ENCODE measurements at places on chromosomes 4 and X.

GRCh38 chr4:156298230-156298629 lies 344.6 kb upstream of the CTSO start:
- DNase-seq: peak; percentile 76

GRCh38 chr4:78179196-78179595 lies 122.1 kb downstream of the FRAS1 start:
- no peak for DNase-seq

- no peak for DNase-seq
Measured at GRCh38 chr4:135927651-135928050, 1604.6 kb downstream of the PCDH18 start.

DNA sequence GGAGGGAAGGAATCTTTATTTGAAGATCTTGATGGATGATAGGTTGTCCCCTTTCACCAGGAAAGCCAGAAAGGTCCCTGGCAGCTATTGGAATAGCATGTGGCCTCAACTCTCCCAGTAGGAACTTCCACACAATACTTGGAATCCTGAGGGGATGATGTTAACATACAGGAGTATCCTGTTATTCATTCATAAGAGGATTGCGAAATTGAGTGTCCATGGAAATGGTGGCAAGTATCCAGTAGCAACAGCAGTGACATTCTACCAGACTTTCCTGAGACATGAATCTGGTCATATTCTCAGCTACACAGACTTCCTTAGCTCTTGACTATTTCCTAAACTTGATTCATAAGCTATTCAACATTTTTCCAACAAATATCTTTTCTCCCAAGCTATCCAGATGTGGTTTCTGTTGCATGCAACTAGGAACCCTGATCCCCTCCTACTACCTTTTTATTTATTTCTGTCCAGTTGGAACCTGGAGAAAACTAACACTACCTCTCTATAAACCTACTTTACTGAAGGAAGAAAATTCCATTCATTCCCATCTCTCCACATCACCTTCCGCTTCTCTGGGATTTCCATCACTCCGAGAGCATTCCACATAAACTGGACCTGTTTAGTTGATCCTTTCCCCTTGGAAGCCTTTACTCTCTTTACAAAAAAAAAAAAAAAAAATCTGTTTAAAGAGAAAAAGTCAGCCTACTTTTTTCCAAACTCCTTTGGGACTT lies 101.8 kb downstream of the ANXA5 start:
- DNase-seq: peak; percentile 2

GRCh38 chr4:3640587-3640962 lies 108.4 kb upstream of the LRPAP1 start:
- no peak for DNase-seq

GRCh38 chr4:17385403-17385802 lies 126.5 kb downstream of the QDPR start:
- DNase-seq: no peak

GRCh38 chrX:25112156-25112555 lies 96.4 kb upstream of the ARX start:
- DNase-seq: no peak

GRCh38 chrX:52346174-52347165 lies 22.4 kb upstream of the XAGE2 start:
- no peak for DNase-seq

- DNase-seq: no peak
Measured at GRCh38 chr4:95215043-95215442, 333.7 kb downstream of the UNC5C start.

- DNase-seq: no peak
Measured at GRCh38 chrX:39946822-39947221, 150.9 kb downstream of the BCOR start.

DNA sequence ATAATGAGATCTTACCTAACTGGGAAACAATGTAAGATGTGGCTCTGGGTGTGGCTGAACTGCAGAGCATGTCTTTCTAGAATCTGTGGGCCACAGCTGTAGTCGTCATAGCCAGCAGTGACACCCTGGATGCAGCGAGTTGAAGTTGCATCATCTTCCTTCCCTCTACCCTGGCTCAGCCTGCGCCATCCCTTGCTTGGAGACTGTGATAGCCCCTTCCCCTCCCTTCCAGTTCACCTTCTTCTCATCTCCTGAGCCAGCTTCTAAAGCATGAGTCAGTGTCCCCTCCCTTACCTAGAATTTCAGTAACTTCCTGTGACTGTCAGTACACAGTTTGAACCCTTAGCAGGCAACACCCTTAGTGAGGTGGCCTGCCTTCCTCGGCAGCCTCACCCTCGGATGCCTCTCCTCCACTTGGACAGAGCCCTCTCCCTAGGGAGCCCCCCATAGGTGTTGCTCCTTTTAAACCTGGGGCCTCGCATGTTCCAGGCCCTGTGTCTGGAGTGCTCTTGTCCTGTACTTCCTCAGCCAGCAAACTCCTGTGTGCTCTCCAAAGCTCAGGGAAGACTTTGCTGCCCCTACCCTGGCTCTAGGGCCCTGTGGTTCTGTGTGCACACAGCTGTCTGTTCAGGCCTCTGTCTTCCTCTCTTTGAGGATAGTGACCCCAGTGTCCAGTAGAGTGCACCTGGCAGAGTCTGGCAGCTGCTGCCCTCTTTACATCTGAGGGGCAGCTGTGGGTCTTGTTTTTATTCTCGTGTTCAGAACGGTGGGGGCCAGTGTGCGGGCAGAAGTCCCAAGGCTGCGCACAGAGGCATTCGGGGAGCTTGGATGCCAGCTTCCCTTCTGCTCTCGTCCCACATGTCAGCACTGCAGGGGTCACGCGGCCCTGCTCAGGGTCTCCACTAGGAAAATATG lies 43.7 kb upstream of the TADA2B start:
- DNase-seq: no peak

DNA sequence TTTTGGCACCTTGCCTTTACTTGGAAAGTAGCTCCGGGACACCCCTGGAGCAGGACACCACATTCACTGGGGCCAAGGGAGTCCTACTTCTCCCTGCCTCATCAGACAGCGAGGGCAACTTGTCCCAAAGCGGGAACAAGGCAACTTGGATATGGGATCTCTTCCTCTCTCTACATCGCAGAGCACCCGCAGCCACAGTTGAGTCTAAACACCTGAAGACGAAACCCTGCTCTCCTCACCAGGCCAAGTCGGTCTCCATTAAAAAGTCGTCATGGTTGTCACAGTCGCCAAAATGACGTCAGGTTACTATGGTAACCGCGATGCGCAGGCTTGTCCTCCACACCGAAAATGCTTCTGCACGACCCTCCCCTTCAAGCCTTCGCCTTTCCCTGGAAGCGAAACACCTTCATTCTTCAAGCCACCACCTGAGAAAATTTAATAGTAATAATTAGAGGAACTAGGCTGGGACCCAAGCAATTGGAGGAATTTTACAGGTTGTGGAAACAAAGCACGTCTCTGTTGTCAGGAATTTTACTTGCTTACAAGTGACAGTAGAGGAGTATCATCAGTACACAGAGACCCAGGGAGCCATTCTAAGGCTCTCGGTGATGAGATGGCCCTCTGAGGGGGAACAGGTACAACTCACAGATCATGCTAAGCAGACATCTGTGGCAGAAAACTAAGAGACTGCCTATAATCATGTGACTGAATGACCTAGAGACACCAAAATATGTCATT lies 30.5 kb upstream of the TCEAL4 start:
- peak; percentile 71 for DNase-seq

DNA sequence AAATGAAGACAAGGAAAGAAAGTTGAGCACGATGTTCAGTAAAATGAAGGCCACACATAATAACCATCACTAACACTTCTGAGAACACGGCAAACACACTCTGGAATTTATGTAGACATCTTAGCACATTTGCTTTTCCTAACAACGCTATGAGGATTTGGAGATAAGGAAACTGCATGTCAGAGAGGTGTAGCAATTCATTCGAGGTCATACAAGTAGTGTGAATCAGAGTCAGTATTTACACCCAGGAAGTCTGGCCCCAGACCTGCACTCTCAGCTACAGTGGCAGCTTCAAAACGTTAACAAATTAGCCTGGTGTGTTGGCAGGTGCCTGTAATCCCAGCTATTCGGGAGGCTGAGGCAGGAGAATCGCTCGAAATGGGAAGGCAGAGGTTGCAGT lies 253.4 kb downstream of the PDGFC start:
- no peak for DNase-seq

- DNase-seq: no peak
Measured at GRCh38 chrX:45622538-45622937, 421.9 kb upstream of the DIPK2B start.

- DNase-seq: peak; percentile 48
Measured at GRCh38 chr4:108030332-108030731, 40.6 kb downstream of the HADH start.

DNA sequence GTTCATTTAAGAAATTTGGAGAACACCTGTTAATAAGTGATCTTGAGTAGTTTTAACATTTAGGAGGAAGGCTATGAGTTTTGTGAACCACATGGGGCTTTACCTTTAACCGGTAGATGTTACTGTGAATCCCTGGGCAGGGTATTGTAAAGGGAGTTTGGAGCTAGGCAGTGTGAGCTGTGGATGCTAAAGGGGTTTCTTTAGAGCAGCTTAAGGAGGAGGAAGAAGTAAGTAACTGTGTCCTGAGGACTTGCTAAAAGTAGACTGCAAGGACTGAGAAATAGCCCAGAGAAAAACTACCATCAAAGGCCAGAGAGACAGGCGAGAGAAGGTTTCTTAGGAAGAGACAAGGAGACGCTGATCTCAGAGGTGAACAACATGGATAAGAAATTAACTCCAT lies 5.6 kb downstream of the RHOH start:
- no peak for DNase-seq

DNA sequence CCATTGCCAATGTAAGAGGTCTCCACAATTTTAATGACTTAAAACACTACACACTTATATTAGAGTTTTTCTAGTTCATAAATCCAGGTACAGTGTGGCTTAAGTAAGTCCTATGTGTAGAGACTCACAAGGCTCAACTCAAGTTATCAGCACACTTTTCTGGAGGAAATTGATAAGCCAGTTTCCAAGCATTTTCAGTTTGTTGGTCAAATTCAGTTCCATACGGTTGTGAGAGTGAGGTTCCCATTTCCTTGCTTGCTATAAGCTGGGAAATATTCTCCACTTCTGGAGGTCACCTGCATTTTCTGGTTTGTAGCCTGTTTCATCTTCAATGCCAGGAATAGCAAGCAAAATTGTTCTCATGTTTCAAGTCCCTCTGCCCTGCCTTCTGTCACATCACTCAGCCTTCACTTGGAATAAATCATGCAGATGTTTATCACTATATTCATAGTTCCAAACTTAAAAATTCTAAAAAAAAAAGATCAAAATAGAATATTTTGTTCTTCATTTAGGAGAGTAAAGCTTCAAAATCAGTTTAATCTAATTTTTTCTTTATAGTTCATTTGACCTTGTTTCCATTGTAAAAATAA lies 1137.5 kb upstream of the INTU start:
- DNase-seq: no peak

DNA sequence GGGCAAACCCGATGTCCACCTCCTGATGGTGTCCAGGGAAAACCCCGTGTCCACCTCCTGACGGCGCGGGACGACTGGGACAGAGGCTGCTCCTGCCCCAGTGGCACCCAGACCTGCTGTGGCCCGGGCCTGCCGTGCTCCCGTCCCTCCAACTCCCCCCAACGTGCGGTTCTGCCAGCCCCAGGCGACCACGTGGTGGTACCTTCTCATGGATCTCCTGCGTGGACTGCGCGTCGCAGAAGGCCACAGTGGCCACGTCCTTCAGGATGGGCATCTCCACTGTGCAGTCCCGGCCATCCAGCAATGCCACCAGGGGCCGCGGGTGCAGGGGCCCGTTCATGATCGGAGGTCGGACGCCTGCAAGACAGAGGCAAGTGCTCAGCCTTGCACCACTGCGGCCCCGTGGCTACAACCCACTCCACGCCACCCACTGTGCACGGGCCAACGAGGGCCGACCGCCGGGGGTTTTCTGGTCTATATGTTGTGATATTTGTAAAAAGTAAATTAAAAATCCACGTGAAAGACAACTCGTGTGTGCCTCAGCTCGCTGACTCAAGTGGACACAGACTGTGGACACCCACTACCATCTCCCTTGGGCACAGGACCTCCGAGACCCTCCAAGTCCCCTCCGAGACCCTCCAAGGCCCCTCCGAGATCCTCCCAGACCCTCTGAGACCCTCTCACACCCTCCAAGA lies 10.8 kb downstream of the CTBP1 start:
- DNase-seq: no peak

DNA sequence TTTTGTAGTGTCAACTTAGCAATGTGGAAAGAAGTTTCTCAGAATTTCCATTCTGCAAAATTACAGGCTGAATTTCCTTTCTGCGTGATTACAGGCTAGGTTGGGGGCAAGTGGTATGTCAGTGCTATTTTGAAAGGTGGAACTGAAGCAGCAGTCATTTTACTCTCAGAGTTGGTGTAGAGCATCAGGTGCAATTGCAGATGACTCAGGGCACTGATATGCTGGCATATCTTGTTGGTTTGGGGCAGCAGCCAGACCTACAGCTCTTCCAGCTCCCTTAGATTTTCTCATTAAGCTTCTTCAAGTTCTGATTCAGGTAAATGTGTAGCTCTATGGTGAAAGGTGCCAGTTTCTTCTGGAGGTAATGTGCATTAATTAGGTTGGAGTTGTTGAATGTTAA lies 930.7 kb upstream of the PCDH10 start:
- no peak for DNase-seq

GRCh38 chr4:81698538-81699296 lies 227.0 kb upstream of the RASGEF1B start:
- no peak for DNase-seq

GRCh38 chr4:69858690-69859089 lies 1.3 kb downstream of the SULT1E1 start:
- DNase-seq: no peak

DNA sequence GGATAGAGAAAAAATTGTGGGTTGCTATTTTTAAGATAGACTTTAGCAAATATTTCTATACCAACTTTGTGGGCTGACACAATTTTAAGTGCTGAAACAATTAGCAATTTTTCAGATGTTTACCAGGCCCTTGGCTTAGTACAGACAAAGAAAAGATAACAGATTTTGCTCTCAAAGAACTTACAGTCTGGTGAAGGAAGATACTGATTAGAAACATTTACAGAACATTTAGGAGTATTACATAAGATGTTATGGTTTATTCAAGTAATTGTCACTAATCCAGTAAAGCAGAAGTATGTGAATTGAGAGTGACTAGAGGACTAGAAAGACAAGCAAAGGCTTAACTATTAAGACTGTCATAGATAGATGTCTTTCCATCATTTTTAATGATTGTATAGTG lies 35.3 kb upstream of the NDUFC1 start:
- DNase-seq: no peak

GRCh38 chr4:2069161-2069971 lies 10.2 kb downstream of the NAT8L start:
- no peak for DNase-seq

DNA sequence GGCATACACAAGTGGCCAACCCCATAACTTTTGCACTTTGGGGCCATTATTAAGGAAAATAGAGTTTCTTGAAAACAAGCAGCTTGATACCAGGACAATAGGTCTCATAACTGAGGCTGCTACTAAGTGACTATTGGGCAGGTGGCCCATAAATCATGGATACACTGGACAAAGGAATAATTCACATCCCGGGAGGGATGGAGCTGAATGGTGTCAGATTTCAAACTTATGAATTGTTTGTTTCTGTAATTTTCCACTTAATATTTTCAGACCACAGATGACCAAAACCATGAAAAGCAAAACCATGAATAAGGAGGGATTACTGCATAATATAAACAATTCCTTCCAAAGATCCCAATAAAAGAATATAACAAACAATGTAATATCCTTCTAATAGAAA lies 114.4 kb downstream of the WDFY3 start:
- no peak for DNase-seq

Measured in hindlimb muscle (tissue), 1 donor.